ENCODE measurements at places on chromosomes 16 and 17.

- peak; percentile 75 for DNase-seq
Observed at GRCh38 chr17:58112970-58113631, 29.9 kb downstream of the DYNLL2 start.

- no peak for DNase-seq
Observed at GRCh38 chr16:70686376-70687101, 686 bp upstream of the MTSS2 start.

- no peak for DNase-seq
Observed at GRCh38 chr17:31387438-31387837, 4.0 kb upstream of the RAB11FIP4 start.

GRCh38 chr17:6666077-6666521 is 14.5 kb downstream of the C17orf100 start:
- DNase-seq: peak; percentile 86

DNA sequence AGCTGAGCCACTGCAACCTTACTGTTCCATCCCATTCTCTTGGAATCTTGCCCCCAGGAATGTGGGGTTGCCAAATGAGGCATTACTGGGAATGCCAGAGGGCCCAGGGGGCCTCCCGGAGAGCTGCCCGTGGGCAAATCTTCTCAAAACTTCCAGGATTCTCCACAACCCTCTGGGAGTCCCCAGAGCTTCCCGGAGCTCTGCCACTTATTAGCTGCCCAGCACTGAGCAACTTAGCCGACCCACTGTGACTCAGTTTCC is 306.0 kb downstream of the FOXL1 start:
- no peak for DNase-seq

DNA sequence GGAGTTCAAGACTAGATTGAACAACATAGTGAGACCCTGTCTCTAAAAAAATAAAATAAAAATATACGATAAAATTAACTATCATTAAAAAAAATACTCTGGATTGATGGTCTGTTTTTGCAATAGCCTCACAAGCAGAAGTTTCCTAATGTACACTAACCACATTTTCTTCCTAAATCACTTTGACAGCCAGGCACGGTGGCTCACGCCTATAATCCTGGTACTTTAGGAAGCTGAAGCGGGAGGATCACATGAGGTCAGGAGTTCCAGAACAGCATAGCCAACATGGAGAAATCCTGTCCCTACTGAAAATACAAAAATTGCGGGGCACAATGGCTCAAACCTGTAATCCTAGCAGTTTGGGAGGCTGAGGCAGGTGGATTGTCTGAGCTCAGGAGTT is 64.7 kb downstream of the HELZ start:
- DNase-seq: no peak

DNA sequence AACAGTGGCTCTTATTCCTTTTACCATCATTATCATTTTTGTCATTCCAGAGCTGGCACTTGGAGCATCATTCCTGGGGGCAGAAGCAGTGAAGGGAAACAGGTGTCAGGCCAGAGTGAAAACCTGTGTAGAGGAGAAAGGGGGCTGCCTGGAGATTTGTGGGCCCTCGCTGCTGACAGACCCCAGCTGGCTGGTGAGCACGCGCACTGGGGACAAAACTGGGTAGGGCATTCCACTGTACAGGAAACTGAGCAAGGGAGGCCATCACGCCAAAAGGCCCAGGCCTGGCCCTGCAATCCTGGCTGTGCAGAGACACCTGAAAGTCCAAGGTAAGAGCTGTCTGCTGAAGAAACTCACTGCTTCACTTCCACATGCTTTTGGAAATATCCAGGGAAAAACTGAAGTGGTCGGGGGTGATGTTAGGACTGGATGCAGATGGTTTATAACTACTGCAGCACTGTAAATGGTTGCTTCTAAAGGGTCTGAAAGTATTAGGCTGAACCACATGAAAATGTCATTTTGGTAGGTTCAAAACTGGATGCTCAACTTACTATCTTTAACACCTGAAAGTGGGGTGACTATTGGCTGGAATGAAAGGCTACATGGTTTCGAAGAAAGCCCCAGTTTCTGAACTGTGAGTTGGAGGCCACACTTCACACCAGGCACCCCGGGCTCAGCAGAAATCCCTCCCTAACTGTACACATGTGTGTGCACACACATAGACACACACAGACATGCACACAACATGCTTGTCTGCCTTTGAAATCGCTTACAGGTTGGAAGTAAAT is 225.0 kb downstream of the C16orf78 start:
- no peak for DNase-seq

DNA sequence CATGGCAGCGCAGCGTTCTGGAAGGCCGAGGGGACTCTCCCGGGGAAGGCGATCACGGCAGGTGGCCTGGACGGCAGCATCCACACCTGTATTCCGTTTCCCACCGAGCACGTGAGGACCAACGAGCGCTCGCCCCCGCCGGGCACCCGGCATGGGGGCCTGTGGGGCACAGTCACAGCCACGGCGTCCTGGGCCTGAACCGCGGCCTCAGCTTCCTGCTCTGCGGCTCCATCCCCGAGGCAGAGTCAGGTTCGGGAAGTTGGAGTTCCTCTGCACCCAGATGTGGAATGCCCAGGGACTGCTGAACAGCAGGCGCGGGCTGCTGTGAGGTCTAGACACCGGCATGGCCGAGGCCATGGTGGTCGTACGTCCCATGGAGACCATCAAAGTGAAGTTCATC is 1713.9 kb downstream of the TP53TG3F start:
- no peak for DNase-seq

DNA sequence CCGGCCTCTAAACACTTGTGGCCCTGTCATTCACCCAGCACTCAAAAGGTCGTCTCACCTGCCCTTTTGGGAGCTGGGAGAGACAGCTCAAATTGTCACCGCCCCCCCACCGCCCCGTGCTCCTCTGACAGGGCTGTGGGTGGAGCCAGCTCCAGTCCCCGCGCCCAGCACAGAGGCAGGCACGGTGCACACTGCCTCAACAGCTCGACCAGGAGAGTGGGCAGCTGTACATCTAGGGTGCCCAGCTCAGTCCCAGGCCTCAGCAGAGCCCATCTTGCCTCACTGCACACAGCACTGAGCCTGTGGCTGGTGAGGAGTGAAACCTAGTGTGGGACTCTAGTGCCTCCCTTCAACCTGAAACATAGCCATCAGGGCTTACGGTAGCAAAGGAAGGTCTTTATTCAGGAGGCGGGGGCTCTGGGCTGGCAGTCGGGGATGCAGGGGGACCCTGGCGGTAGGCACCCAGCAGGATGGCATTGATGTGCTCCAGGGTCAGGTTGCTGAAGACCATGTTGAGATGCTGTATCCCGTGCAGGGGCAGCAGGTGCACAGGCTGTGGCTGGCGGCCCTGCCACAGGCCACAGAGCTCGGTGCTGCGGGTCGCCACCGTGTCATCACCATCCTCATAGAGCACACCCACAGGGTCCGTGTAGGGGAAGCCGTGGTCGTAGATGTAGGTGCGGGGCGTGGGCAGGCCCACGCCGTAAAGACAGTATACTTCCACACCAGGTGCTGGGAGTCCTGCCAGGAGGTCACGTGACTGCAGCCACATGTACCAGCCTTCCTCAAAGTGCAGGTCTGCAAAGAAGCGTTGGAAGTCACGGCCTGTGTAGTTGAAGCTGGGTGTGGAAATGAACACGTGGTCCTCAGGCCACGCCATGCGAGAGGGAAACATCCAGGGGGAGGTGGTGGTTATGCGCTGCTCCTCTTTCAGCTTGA is 3.1 kb upstream of the PSMB10 start:
- no peak for DNase-seq
